ENCODE measurements at places on chromosomes 11 and 22.
A peak's percentile ranks its signal among the peaks of the same experiment; 100 is the strongest.

DNA sequence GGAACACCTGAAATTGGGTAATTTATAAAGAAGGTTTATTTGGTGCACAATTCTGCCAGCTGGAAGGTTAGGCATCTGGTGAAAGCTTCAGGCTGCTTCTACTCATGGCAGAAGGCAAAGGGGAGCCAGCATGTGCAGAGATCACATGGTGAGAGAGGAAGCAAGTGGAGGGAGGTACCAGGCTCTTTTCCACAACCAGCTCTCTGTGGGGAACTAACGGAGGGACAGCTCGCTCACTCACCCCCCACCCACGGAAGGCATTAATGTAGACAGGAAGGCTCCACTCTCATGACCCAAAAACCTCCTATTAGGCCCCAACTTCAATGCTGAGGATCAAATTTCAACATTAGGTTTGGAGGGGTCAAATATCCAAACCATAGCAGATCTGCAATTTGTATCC lies 75.6 kb upstream of the ARHGAP32 start:
- DNase-seq = no peak

- no peak for DNase-seq
Measured at GRCh38 chr11:8532475-8532874, 61.6 kb downstream of the STK33 start.

GRCh38 chr11:36088266-36088972 lies 144.6 kb downstream of the LDLRAD3 start:
- DNase-seq = no peak

GRCh38 chr11:5624489-5625279 lies at the start of gene TRIM34:
TSS of gene TRIM34 (plus strand) at chr11:5625001. CDS start at chr11:5632332, 7,331 bp downstream.
- DNase-seq = peak; percentile 37

DNA sequence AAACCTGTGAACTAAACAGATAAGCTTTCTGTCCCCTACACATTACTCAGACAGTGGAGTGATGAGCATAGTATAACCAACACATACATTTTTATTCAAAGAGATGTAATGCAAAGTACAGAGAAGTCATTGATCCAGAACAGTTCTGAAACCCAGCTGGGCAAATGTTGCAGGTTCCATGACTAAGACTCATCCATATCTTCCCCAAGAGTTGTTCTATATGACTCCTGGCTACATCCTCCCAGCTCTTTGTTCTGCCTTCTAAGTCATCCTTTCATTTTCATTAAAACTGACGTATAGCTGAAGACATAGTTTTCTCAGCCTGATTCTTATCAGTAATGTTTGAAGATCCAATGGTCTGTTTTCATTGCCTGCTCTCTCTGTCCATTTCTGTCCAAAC lies 47.3 kb downstream of the PLAAT5 start:
- no peak for DNase-seq

DNA sequence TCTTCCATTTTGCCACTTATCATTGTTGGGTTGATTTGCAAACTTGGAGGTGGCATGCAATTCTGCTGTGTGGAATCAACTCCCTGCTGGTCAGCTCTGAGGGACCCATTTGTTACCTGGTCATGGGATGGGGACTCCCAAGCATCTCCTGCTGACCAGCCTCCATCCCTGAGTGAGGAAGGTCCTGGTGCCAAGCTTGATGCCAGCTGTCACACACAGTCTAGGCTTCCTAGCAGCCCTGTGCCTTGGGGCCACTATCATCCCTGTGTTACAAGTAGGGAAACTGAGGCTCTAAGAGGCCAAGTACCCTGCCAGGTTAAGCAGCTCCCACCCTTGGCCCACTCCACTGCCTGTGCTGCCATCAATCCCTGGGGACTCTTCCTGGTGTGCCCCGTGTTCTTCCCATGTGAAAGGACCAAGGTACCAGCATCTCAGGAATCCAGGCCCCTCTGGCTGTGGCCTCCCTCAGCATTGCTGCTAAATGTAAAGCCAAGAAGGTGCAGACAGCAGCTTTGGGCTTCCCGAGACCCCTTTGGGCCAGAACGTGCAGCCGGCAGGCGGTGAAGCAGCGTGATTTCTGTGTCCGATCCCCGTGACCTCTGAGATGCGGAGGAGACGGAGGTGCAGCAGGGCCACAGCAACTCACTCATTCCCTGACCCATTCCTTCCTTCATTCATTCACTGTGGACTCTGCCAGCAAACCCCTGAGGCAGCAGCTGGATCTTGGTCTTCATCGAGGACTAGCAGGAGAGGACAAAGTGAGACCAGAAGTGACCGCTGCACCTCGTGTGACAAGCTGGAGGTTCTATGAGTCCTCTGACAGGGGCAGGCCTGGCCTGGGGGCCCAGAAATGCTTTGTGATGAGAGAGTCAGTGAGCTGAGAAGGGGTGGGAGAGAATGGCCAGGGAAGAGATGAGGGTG lies 49.7 kb downstream of the MYEOV start:
- no peak for DNase-seq

DNA sequence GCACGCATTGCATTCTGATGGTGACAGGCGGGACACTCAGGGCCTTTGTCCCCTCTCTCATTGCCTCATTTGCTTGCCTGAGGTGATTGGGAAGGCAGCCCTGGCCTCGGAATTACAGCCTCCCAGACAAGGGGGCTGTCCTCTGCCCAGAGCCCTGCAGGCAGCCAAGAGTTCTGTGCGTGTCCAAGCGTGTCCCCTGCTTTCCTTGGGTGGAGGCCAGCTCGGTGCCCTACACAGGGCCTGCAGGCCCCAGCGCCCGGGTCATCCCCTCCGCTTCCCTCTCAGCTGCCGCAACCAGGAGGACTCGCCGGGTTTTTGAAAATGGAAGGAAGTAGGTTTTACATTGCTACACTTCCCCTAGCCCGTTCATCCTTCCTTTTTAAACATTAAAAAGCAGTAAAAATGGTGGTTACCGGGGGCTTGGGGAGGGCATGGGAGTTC lies 1.9 kb downstream of the GRAMD4 start:
- no peak for DNase-seq

- DNase-seq = no peak
Measured at GRCh38 chr22:24503843-24504338, 8.8 kb downstream of the UPB1 start.

DNA sequence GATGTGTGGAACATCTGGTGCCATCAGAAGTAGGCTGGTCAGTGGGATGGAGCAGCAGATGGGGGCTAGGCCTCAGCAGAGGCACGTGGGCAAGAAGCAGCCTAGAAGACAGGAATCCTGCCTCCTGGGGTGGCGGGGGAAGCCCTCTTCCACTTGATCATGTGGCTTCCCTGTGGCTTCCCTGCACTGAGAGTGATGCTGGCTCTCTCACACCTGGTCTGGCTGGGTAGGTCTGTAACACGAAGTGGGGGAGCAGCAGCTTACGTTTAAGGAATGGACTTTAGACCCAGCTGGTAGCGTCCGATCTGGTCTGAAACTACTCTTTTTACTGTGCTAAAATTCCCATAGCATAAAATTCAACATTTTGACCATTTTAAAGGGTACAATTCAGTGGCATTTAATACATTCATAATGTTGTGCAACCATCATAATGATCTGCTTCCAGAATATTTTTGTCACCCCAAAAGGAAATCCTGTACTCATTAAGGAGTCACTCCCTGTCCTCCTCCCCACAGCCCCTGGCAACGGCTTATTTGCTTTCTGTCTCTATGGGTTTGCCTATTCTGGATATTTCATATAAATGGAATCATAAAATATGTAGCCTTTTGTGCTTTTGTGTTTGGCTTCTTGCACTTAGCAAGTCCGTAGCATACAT lies 21.7 kb downstream of the PTPN5 start:
- DNase-seq = no peak

DNA sequence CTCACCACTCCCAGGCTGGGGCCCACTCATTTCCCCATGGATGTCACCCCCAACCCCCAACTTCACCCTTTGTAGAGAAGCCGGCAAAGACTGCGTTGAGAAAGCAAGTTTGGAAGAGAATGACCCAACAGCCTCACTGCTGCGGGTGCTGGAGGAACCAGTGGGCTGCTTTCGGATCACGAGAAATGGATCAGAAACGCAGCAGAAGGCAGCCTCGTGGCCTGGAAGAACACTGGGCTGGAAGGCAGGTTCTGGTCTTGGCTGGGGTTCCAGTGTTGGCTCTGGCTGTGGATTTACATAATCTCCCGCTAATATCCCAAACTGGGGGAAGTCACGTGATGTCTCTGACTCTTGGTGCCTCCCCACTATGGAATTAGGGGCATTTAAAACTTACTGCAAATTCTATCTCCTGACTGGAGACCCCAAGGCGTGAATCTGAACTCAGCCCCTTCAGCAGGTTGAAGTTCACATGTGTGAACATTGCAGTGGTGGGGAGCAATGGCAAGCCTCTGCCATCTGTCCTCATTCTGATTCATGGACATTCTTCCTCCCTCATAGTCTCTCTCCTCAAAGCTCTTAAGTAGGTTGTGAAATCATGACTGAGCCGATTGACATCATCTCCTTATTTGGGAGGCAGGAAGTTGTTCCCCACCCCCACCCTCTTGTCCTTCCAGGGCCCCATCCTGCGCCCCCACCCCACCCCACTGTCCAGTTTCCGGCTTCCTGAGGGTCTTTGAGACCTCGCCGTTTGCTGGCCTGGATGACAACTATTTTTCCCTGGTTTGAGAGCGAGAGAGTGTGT lies 37.0 kb upstream of the TIMP3 start:
- no peak for DNase-seq

- DNase-seq = no peak
Measured at GRCh38 chr11:84590106-84590505, 1037.0 kb downstream of the DLG2 start.

DNA sequence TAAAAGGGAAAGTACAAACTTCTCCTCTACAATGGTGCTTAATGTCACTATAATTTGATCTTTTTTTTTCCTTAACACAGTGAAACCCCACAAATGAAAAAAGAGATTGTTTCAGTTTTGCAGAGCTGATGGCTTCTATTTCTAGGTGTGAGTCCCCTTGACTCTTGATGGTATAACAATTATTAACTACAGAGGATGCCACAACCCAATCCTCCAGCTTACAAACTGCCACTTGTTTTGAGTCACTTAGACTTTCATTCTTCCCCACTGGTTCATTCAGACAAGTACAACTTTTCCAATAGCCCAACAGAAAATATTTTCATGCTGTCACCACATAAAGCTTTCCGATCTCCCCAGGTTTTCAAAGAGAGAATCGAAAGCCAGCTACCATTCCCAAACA lies 812.2 kb downstream of the LRRC4C start:
- no peak for DNase-seq

DNA sequence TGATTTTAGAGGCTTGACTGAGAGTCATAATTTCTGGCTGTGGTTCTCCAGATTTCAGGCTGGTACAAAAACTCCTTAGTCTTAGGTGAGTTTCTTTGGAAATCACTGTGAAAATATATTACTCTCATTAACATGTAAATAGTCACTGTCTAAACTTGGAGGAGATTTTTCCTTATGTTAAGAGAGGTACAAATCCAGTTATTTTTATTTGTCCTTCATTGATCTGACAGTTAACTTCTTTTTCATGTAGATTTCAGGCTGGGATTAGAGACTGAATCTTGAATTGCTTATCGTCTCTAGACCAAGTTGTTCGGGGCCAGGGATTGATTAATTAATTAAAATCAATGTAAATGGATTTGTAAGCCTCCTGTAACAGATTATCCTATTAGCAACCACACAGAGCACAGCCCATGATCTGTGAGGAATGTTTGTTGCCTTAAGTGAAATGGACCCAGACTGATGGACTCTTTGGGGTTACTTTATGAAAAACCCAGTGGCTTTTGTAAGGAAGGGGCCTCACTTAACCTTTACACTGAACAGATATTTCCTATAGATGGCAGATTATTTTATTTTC lies 21.1 kb downstream of the TEAD1 start:
- no peak for DNase-seq

DNA sequence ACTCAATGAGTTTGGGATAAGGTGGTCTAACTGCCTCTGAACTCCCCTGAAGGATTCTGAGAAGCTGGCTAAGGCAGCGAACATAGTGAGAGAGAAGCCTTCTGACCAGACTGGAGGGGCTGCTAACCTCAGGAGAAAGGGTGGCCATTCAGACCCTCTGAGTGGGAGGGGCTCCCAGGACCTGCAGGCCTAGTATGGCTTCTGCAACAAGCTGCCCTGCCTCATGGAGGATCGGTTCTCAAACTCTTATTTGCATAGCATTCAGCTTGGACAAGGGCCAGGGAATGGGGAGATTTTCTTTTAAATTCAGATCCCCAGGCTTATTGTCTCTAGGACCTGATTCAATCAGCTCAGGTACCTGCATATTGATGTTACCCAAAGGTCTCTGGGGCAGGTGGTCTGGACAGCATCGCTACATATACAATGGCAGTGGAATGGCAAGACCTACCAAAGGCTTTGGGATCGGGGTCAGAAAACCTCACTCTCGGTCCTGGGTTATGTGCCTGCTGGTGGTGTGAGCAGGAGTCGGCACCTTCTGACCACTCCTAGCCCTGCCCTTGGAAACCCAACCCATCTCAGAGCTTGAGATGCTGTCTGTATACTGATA lies 599.1 kb downstream of the BRD1 start:
- no peak for DNase-seq

GRCh38 chr11:134784046-134784445 lies 372.0 kb upstream of the B3GAT1 start:
- no peak for DNase-seq

- DNase-seq = no peak
Measured at GRCh38 chr22:29255064-29255621, 12.6 kb downstream of the RHBDD3 start.

GRCh38 chr22:19571207-19571795 lies 47.1 kb upstream of the CLDN5 start:
- no peak for DNase-seq

- DNase-seq = no peak
Measured at GRCh38 chr22:47994601-47995263, 1232.3 kb downstream of the TBC1D22A start.

Data from stimulated activated CD8-positive, alpha-beta memory T cell treated with anti-CD3 and anti-CD28 coated beads, Interleukin-12 subunit alpha, Interleukin-12 subunit beta, amount 100 ng/mL, for 1 hour (primary cell).